ENCODE measurements at places on chromosomes 1 and 21.

- no peak for DNase-seq
These were observed 109.1 kb downstream of the LMO4 start for GRCh38 chr1:87437663-87438295.

DNA sequence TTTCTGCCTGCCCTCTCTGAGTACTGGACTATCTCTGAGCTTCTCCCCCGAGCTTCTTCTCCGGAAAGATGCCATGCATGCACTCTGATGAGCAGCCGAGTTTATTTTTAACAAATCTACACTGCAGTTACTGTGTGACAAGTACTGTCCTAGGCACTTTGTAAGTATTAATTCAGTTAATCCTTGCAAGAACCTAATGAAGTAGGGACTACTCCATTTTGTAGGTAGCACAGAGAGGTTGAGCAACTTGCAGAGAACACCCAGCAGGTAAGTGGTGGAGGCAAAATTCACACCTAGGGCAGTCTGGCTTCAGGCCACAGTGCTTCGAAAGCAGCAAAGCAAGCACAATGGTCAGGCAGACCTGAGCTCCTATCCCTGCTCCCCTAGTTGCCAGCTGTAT is 3.8 kb upstream of the TAL1 start:
- DNase-seq: no peak

GRCh38 chr1:6316240-6317097 is 55.6 kb upstream of the GPR153 start:
- DNase-seq: no peak

DNA sequence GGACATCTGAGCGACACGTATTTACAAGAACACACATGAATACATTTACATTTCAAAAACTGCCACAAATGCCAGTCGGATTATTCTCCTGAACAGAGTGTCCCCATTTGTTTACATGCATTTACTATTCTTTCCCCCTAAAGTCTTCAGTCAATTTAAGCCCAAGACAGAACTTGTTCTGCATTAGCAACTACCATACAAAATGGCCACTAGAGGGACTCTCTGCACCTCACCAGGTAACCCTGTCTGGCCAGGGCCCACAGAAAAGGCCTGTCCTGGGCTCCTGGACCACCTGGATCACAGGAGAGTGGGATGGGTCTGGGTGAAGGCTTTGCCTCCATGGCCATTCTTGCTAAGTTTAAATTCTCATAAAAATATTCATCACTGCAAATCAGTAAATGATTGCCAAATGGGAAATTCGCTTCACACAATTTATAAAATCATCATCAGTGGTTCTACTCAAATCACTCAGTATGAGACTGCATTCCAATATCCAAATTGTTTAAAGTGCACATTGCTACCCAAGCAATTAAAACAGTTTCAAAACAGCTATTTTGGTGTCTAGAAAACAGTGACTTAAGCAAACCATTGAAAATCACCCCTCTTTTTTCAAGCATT is 12.5 kb upstream of the GUCA2A start:
- DNase-seq: peak; percentile 13

- DNase-seq: no peak
These were observed 161.6 kb downstream of the LRRC40 start for GRCh38 chr1:70043804-70044203.

GRCh38 chr1:67664048-67664447 is 21.0 kb upstream of the GADD45A start:
- DNase-seq: no peak

GRCh38 chr1:183185941-183186490 is at the start of gene LAMC2:
LAMC2 (plus strand) TSS chr1:183186264; CDS start chr1:183186353, 89 bp downstream.
- no peak for DNase-seq

DNA sequence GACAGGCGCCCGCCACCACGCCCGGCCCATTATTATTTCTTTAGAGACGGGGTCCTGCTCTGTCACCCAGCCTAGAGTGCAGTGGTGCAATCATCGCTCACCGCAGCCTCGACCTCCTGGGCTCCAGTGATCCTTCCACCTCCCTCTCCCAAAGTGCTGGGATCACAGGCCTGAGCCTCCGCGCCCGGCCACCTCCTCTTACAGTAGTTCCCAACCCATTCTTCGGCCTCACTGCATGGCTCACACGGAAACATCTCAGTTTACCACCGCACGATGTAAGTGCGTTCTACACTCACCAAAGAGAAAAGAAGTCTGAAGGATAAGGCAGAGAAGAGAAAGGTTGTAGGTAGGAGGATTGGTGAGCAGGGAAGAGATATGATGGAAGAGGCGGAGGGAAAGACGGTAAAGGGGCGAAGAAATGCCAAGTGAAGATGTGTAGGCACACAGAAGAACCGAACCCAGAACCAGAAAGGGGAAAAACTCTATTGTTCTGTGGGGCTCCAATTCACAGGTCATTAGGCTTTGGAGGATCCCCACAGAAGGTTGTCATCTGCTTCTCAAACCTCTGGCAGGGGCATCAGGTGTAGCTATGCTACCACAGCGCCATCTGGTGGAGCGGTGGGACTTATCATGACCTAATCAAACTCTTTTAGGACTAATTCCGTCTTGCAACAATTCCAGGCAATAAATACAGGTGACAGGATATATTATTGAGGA is 504.2 kb downstream of the SMYD3 start:
- peak; percentile 54 for DNase-seq

- peak; percentile 53 for DNase-seq
These were observed 34.6 kb downstream of the DNTTIP2 start for GRCh38 chr1:93844262-93845045.

DNA sequence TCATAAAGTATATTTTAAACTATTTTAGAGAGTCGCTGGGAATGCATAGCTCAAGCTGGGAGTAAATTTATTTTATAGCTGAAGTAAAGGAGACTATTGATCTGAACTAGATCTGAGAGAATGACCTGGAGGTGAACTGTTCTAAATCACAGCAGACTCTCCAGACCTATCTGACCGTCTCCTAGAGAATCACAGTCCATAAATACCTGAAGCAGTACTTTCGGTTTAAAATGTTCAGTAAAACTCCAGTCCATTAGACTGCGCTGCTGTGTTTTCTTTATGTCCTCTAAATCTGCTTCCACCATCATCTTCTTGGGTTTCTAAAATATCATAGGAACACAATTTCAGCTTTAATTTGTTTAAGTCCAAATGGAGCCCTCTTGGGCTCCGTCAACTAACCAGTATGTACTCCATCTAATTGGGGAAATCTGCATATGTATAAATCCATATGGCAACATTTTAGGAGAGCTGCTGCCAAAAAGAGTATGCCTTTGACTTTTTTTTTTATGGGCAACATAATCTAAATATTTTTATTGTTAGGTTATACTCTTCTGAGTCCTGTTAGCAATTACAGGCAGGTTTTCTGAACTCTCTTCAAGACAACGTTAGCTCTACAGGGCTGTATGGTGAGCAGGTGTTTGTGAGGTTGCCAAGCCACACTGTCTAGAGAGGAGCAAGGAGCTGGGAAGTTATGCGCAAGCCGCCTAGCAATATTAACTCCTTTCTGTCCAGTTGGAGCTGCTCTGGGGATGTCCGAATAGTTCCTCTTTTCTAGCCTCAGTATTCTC is 111.2 kb downstream of the SPAG17 start:
- DNase-seq: no peak

GRCh38 chr21:37319551-37319950 is 47.0 kb upstream of the DYRK1A start:
- no peak for DNase-seq

GRCh38 chr1:9039761-9040658 is 13.8 kb upstream of the SLC2A7 start:
- DNase-seq: no peak

- no peak for DNase-seq
These were observed 12.2 kb downstream of the KIAA0319L start for GRCh38 chr1:35544976-35545375.

GRCh38 chr1:94668528-94668927 is 127.0 kb upstream of the F3 start:
- DNase-seq: no peak

GRCh38 chr1:79005945-79006344 is 585 bp downstream of the ADGRL4 start:
- DNase-seq: no peak

DNA sequence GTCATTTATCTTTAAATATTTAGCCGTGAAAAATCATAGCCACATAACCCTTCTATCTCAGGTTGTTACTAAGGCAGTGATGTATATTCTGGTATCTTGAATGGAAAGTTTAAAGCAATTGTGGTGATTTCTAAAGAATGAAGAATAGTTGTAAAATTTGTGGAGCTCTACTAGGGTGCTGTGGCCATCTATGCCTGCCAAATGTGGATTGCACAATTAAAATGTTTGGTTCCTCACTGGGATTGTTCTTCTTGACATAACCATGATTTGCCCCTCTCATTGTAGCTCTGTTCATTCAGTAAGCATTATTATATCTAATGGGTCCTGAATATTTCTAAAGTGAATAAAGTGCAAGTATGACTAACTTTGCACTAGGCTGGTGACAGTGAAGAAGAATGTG is 50.1 kb downstream of the AK4 start:
- no peak for DNase-seq

DNA sequence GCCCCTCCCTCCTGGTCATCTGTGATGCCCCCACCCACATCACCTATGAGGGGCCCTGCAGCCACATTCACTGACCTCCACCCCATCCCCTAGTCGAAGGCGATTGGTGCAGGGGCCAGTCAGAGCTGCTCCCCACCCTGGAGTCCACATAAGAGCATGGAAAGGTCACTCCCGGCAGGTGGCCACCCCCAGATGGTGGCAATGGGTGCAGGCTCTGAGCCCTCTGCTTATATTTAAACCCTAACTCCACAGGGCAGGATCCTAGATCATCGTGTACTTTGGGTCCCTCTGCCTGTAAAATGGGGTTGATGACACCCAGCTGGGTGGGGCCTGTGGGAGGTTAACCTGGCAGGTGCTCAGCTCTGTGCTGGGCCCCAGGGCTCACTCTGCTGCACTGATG is 186.8 kb upstream of the C1orf174 start:
- DNase-seq: no peak

- DNase-seq: no peak
These were observed 21.2 kb downstream of the TNNT2 start for GRCh38 chr1:201356236-201356635.

- DNase-seq: no peak
These were observed 113.6 kb downstream of the UCHL5 start for GRCh38 chr1:192945390-192946130.

DNA sequence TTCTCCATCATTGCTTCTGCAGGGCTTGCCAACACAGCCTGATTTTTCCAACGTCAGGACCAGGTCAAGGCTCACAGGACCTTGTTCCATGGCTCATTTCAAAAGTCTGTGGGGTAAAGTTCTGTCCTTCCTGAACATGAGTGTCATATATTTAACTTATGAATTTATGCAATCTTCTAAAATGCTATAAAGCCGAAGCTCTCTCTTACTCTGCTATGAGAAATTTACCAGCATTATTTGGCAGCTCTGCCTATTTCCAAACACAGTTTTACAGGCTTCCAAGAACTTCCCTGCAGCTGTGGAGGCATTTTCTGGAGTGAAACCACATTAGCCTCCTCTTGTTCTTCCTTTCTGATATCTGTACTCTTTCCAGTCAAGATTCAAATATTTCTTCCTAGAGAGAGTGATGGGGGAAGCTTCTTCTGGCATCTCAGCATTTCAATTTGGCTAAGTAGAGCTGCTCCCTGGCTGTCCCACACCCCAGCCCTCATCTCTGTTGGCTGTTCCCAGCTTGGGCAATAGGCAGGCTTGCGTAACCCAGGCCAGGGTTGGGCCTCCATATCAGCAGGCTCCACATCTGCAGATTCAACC is 15.6 kb upstream of the HMGCS2 start:
- no peak for DNase-seq

DNA sequence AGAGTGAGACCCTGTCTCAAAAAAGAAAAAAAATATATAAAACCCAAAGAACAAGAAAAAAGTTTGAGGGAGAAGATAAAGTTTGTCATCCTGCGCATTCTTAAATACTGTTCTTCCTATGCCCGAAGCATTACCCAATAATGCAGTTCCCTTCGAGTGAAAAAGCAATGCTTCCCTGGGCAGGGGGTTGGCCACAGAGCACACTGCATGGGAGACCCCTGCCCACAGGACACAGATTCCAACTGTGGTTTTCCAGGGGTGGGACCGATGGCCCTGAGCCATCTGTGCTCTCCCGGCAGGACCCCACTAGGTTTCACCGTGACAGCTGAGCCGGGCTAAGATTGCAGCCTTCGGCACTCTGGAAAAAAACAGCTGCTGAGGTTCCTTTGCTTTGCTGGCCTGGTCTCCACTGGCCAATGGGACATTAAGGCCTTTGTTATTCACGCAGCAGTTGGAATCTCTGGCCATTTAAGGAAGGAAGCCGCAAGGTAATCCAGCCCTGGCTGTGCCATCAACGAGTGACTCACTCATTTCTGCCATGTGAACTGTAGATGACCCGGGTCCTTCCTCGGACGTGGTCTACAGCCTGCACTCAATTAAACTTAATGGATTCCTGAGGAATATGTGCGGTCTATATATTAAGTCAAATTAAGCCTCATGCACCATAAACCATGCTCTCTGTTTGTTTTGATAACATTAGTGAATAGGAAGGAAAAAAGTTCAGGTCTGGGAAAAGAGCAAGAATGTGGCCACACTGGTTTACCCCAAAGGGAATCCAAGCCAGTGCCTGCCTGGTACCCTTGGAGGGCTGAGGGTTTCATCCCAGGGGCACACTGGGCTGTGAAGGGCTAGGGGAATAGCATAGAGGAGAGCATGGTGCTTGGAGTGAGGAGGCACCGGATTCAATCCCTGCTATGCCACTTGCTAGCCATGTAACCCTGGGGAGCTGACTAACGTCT is 163.2 kb downstream of the ZBTB18 start:
- no peak for DNase-seq
